Bronchial epithelial cell (primary cell): ENCODE measurements at places on chromosomes 12 and 14.

DNA sequence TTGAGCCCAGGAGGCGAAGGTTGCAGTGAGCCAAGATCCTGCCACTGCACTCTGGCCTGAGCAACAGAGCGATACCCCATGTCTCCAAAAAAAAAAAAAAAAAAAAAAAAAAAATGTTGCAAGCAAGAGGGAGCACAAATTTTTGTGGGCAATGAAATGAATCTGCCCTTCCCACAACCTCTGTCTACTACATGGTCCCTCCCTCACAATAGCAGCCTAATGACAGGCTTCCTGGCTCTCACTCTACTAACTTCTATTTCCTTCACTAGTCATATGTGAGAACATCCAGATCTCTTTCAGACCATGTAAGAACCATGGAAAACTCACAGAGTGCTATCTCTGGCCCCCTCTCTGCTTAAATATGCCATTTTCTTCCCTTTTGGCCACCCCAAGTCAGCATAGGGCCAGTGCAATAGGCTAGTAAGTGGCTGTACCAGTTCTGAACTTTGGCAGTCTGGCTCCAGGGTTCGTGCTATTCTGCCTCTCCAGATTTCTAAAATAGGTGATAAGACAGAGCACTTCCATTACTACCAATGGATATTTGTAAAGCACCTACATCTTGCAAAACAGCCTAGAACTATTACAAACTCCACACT lies 7.1 kb downstream of the OSBPL8 start:
- DNase-seq = no peak

DNA sequence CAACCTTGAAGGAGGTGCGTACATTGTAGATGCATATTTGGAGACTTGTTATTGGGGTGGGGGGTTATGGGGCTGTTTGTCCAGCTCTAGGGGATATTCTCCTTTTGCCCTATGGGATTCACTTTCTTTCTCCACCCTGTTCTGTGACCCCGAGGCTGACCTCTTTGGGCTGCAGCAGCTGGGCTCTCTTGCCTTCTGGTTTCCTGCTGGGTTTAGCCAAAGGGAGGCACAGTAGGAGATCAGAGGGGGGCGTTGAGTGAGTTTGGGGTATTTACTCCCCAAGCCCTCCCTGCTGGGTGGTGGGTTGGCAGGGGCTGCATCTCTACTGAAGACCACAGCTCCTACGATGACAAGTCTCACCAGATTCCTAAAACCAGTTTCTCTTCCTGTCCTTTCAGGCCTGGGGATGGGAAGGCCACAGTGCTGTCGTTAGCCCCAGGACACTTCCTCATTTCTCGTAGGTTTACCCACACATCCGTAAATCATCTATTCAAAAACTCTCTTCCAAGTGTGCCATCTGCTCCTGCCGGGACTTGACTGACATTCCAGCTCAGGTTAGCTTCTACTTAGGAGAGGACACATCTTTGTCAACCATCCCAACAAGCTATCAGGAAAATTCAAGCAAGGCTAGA lies 127.1 kb downstream of the TMEM30B start:
- no peak for DNase-seq

DNA sequence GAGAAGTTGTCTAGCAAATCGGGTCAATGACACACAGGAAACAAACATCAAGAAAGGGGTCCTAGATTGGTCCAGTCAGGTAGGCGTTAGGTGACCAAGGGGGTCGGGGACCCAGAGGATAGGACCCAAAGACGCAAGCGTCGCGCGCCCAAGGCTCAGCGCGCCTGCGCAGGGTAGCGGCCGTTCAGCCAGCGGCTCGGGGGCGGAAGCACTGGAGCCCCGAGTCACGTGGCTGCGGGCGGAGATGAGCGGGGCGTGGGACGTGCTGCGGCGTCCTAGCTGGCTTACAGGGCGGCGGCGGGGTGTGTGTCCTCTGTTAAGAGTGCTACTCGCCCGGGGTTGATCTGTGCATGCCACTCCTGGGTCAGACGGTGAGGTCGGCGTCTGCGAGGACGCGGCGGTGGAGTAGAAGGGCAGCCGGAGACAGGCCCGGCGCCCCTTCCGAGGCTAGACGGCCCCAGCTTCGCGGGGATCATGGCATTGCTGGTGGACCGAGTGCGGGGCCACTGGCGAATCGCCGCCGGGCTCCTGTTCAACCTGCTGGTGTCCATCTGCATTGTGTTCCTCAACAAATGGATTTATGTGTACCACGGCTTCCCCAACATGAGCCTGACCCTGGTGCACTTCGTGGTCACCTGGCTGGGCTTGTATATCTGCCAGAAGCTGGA lies at the start of gene SLC35E3:
TSS of gene SLC35E3 (plus strand) at position 273 of the 668 bp plus-strand sequence. CDS start at position 475, 202 bp downstream.
- peak; percentile 75 for DNase-seq

DNA sequence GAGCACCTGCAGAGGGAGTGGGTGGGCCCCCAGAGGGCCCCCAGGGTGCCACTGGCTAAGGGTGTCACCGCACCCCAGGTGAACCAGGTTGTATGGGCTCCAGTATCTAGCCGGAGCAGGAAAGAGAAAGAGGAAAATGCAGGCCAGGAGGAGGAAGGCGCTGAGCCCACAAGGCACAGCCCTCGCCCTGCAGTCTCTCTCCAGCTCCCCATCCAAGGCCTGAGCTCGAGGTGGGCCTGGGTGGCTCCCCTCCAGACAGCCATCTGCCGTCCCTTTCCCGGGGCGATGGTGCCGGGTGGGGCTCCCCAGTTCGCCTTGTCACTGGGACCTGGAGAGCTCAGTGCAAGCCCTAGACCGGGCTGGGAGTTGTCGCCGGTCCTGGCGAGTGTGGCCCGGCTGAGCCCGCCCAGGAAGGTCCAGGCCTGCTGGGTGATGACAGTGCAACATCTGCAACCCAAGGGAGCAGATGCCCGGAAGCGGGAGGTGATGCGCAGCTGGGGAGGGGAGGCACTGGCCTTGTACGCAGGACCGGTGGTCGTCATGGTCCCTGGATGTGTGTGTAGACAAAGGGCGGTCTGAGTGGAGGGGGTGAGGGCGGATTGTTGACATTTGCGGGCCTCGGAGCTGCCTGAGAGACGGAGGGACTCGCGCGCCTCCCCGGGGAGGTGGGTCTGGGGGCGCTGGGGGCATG lies 716 bp downstream of the TMEM179 start:
- no peak for DNase-seq

DNA sequence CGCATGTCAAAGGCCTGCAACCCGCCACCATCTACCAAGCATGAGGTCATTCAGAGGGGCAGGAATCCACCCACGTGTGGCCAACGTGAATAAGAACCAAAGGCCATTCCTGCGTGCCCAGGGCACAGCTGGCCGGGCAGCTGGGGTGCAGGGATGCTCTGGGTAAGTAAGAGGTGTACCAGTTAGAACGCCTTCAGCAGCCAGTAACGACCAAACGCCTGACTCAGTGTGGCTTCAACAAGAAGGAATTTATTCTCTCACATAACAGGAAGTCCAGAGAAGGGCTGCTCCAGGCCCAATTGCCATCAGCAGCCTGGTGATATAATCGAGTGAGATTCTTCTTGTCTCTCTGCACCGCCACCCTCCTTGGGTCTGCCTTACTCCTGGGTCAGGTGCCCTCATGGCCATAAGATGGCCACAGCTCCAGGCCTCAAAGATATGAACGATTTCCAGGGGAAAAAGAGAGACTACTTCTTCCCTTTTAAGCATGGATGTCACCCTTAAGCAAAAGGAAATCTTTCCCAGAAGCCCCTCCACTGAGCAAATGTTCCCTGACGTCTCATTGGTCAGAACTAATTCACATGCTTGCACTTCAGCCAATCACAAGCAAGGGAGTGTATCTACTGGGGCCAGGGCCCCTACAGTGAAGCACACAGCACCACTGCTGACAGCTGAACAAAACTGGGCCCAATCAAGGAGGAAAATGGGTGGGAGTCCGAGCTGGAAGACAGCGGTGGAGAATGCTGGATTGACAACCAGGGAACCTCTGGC lies 7.3 kb downstream of the TTC7B start:
- no peak for DNase-seq

DNA sequence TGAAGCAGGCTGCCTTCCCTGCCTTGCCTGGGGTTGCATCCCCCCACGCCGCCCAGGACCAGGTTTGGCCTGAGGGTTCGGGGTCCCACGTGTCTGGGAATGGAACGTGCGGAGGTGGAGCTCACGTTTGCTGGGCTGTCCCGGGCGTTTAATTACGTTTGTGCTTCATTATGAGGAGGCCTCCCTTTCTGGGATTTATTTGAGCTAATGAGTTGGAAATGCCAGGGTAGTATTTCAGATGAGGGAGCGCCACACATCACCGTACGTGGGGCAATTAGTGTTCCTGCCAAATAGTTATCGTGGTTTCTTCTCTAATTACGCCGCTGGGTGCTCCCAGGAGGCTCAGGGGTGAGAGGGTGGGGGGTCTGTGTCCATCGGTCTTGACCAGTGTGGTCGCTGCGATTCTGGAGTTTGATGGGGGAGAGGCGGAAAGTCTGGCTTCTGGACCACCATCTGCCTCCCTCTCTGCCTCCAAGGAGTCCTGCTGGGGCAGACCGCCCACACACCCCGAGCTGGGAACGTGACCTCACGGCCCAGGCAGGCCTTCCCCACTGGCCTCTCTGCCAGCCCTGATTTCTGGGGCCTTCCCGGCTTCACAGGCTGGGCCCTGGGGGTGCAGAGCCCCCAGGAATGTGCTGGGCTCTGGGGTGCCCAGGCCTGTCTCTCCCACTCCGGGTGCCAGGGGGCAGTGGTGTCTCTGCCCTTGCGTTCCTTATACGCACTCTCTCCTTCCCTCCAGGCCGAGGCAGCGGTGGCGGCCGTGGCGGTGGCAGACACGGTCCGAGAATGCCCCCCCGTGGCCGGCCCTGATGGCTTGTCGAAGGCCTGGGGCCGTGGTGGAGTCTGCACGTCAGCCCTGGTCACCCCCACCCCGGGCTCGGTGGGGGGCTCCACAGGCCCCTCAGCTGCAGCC lies 18.9 kb downstream of the KIF26A start:
- no peak for DNase-seq

DNA sequence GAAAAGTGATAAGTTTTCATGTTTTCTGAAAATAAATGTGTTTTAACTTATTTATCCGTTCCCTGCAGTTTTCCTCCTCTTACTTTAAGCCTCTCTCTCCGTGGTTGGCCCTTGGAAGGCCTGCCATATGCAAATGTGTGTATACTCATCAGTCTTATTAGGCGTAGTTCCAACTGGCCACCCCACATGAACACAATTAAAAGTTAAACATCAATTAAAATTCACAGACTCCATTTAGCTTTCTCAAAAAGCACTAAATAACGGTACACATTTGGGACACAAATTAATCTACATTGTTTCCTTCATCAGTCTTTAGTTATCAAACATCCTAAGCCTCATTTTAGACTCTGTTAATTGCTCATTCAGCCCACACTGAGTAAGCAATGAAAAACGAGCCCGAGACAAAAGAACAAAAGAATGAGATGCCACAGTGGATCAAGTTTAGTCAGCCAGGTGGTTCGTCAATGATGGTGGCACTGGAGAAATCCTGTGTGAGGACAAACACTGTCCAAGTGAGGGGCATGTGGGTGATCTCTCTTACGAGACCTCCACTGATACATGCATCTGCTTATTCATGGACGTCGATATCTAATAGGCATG lies 76.0 kb upstream of the TMCC3 start:
- no peak for DNase-seq

- DNase-seq = no peak
Measured at GRCh38 chr14:21902561-21903181, 229.1 kb upstream of the OR4E1 start.

GRCh38 chr14:46245276-46245675 lies 406.3 kb downstream of the RPL10L start:
- DNase-seq = no peak

- DNase-seq = peak; percentile 39
Measured at GRCh38 chr12:77537663-77538062, 293.0 kb upstream of the NAV3 start.

DNA sequence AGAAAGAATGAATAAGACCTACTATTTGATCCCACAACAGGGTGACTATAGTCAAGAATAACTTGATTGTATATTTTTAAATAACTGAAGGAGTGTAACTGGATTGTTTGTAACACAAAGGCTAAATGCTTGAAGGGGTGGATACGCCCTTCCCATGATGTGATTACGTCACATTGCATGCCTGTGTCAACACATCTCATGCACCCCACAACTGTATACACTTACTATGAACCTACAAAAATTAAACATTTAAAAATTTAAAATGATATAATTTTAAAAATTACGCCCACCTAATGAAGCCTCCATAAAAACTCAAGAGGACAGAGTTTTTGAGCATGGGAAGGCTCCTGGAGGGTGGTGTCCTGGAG lies 94.5 kb downstream of the SCARB1 start:
- peak; percentile 30 for DNase-seq

- DNase-seq = no peak
Measured at GRCh38 chr12:105228966-105229365, 7.0 kb downstream of the APPL2 start.

GRCh38 chr12:40240779-40241178 lies 16.0 kb downstream of the LRRK2 start:
- no peak for DNase-seq

DNA sequence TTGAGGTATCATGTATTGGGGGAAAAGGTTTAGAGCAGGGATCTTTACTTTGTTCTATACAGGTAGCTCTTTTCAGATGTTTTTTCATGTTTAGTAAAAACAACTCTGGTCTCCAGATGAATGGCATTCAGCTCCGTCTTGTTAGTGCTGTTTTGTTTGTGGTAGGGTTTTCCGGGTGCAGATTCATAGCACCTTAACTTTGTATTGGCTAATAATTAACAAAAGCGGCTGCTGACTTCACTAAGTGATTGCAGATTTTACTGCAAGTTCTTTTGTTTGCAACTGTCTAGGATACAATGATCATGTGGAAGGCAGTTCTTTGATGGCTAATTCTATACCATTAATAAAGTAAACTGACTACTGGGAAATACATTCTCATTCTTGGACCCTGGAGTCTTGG lies 32.2 kb upstream of the BHLHE41 start:
- DNase-seq = no peak

- DNase-seq = no peak
Measured at GRCh38 chr14:85241022-85241855, 288.7 kb upstream of the FLRT2 start.

DNA sequence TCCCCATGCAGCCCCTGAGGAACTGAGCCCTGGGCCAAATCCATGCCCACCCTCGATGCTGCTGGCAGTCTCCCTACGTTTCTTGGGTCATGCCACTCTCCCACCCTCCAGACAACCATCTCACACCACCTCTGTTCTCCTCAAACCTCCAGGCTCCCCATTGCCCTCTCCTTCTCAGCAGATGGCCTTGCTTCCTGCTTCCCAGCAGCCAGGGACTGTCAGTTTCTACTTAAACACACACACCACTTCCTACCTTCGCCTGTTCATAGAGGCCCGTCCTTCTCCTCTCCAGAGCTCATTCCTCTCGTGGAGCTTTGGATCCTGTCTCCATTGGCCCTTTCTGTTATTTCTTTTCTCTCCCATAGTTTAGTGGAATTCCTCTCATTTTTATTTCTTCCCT lies 27.1 kb downstream of the ZNF664 start:
- DNase-seq = no peak

GRCh38 chr14:29630566-29631160 lies 297.0 kb downstream of the PRKD1 start:
- DNase-seq = peak; percentile 79
